KBM-7 (cell line): ENCODE measurements at places on chromosomes 4 and X.

DNA sequence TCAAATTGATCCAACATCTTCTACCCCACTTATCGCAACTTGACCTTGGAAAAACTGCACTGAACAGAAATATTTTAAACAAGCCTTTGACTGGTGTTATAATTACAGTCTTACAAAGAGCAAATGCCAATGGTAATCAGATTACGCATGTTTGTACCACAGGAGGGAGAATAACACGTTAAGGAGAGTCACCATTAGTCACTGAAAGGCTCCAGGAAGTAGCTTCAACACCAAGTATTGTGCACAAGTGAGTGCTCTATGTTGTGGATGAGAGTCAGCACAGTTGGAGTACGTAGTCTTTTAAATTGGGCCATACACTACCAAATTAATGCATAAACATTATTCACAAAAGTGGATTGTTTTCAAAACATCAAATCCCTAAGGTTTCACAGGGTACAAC lies 1081.5 kb upstream of the TENM3 start:
- DNase-seq = no peak

DNA sequence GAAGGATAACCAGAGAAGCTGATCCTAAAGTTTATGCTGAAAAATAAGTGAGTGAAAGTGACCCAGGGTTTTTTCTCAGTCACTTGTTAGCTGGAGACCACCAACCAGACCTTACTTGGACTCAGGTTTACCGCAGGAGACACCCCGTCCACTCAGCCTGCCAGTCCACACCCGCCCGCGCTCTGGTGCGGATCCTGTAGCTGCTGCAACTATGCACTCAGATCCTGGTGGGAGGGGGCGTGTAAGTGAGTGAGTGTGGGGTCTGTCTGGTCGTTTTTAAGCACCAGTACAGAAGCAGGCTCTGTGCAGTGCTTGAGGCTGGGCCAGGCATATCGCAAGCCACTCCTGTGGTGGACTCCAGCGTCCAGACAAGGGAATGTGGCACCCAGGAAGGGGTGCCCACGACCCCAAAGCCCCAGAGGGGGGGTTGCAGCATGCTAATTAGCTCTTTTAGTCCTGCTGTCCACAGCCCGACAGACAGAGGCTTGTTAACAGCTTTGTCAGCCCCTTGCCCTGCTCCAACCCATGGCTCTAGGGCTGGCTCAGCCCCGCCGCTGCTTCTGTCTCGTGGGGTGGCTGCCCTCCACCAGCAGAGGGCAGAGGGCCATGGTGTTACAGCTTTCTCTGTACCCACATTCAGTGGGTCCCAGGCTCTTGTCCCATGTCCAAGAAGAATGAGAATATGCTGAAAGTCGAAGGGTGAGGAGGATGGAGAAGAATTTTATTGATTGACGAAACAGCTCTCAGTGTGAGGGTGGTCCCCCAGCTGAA lies 40.4 kb upstream of the PPP1R2C start:
- DNase-seq = no peak

DNA sequence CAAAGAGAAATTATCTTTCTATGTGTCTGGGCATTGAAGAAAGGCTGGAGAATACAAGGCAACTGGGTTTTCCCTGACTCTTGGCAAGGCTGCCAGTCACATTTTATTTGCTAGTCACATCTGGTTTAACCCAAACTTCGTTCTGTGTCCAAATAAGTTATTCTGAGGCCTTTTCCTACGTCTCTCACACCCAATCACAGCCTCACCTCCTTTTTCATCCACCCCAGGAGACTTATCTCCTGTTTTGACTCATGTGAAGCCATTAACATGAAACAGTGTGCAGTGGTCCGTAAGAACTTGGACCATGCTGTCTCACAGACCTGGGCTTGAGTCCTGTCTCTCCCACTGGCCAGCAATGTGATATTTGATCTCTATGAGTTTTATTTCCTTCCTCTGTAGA lies 59.3 kb downstream of the CNGA2 start:
- DNase-seq = no peak

DNA sequence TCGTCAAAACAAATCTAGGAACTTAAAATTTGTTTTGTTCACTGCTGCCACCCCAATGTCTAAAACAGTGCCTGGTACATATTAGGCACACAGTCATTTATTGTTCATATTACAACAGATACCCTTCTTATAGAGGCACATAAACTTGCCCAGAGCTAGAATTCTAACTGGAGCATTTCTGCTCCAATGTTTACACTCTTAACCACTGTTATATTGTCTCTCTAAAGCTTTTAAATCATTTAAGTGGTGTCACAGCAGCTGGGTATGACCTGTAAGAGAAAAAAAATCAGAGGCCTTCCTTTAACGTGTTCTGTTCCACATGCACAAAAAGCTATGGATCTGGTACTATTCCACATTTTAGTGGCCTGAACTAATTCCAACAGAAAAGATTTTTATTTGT lies 3.0 kb downstream of the UBE2D3 start:
- DNase-seq = no peak
